Progenitor cell of endocrine pancreas (in vitro differentiated cells): ENCODE measurements at places on chromosomes 12 and 14.

DNA sequence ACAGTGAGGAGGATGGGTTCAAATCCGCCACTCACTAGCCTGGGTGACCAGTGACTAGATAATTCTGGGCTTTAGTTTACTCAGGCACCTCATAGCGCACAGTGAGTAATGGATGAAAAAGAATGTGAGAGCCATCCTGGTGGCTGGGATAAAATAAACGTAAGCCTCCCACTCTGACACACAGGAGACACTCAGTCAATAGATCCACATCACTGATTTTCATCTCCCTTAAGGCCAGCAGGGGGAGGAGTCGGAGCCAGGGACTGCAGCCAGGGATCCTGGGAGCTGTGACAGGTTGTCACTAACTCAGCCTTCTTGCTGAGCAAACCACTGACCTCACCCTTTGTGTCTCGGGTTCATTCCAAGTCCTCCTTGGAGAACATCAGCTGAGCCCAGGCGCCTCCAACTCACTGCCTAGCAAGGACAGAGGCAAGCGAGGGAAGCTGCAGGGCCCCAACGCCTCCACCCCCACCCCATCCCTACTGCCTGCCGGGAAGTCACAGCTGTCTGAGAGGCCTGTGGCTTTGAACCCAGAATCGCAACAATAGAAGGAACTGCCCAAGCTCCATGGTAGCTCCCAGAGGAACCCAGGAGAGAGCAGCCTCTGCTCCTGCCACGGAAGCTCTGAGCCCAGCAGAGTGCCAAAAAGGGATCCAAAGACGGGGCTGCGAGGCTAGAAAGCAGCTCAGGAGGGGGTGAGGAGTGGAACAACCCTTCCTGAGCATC lies 30.7 kb downstream of the PXN start:
- no peak overlapping the region for H3K4me3 ChIP-seq
- H3K4me1 ChIP-seq = peaks cover 58% of the 10 kb centered on the region
- DNase-seq = no peak
- H3K27ac ChIP-seq = peak overlapping the region; percentile 88
- H3K27me3 ChIP-seq = no peaks in the 10 kb centered on the region
- no peaks in the 10 kb centered on the region for H3K36me3 ChIP-seq

DNA sequence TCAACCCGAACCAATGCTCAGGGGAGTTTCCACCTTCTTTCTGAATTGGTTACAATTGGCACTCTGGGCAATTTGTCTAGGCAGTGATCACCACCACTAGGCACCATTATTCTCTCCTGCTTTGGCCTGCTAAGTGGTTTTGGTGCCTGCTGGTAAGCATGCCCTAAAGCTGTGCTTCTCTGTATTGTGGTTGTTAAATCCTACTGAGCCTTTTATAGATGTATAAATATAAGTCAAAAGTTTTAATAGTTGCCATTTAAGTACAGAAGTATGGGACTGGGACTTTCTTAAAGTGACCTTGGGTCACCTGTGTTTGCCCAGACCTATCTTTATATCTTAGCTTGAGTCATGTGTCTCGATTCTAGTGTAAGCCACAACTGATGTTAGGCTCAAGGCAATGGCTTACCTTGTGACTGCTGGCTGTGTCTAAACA lies 475.9 kb downstream of the SLC16A7 start:
- no peak for DNase-seq
- no peak overlapping the region for H3K27ac ChIP-seq
- no peaks in the 10 kb centered on the region for H3K36me3 ChIP-seq
- no peak overlapping the region for H3K4me3 ChIP-seq
- H3K27me3 ChIP-seq = no peaks in the 10 kb centered on the region
- no peaks in the 10 kb centered on the region for H3K4me1 ChIP-seq

GRCh38 chr14:100778526-100778882 lies 47.4 kb upstream of the MEG3 start:
- H3K36me3 ChIP-seq = no peaks in the 10 kb centered on the region
- H3K4me1 ChIP-seq = peaks cover 25% of the 10 kb centered on the region
- DNase-seq = no peak
- H3K27ac ChIP-seq = no peak overlapping the region
- peaks cover 18% of the 10 kb centered on the region for H3K27me3 ChIP-seq
- no peak overlapping the region for H3K4me3 ChIP-seq

- H3K27me3 ChIP-seq = no peaks in the 10 kb centered on the region
- no peaks in the 10 kb centered on the region for H3K4me1 ChIP-seq
- DNase-seq = no peak
- peaks cover 23% of the 10 kb centered on the region for H3K36me3 ChIP-seq
- no peak overlapping the region for H3K27ac ChIP-seq
Observed at GRCh38 chr12:100643246-100643645, 69.8 kb downstream of the GAS2L3 start.

DNA sequence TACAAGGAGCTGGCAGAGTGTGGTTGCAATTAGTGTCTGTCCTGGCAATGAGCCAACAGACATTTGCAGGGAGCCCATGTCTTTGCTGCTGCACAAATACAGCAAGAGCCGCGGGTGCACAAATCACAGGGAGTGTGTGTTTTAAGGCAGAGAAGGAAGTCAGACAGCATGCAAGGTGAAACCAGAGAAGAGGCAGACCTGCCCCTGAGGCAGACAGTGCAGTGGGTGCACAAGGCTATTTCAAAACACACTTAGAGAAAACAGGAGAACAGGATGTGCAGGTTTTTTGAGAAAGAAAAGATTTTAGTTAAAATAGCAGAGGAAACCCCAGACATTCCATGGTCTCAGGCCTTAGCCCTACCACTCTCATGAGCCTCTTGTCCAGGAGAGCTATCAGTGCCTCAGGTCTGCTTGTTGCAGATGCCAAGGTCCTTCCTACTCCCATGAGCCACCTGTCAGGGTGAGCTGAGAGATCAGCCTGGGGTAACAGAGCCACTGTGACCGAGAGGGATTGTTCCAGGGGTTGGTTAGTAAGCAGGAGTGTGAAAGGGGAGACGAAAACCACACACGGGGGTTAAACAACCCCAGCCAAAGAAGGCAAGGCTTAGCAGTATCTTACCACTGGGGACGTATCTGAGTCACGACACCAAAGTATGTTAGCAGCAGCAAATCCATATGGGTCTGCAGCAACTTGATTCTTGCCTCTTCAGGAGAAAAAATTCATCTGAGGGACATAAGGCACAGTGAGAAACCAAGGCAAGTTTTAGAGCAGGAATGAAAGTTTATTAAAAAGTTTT lies 78.1 kb downstream of the C14orf132 start:
- no peaks in the 10 kb centered on the region for H3K36me3 ChIP-seq
- H3K27me3 ChIP-seq = no peaks in the 10 kb centered on the region
- no peak for DNase-seq

- H3K27ac ChIP-seq = no peak overlapping the region
- no peak for DNase-seq
- H3K4me3 ChIP-seq = no peak overlapping the region
- H3K27me3 ChIP-seq = no peaks in the 10 kb centered on the region
- H3K36me3 ChIP-seq = no peaks in the 10 kb centered on the region
Observed at GRCh38 chr14:61385002-61385685, 63.8 kb downstream of the PRKCH start.

GRCh38 chr12:15209782-15210181 lies 11.4 kb downstream of the RERG start:
- DNase-seq = no peak
- peaks cover 4% of the 10 kb centered on the region for H3K4me1 ChIP-seq

DNA sequence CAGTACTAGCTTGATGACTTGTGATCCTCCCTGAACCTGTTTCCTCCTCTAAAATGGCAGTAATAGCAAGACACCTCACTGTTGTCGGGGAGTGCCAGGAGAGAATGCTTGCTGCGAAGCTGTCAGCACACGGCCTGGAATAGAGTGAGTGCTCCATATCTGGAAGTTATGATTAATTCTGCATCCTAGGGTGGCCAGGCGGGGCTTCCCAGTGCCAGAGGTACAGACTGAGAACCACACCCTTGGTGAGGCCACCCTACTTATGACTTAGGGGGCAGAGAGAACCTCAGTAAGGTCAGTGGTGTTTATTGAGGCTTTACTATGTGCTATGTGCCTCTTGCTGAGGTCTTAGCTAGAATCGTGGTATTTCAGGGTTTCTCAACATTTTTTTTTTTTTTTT lies 20.1 kb downstream of the MORN3 start:
- peaks cover 3% of the 10 kb centered on the region for H3K36me3 ChIP-seq
- DNase-seq = no peak
- H3K27ac ChIP-seq = no peak overlapping the region
- no peaks in the 10 kb centered on the region for H3K4me1 ChIP-seq
- no peak overlapping the region for H3K4me3 ChIP-seq
